Left lobe of liver (tissue), 2 donors: ENCODE measurements at places on chromosomes 4 and X. TPM values are rescaled to one million over a fixed set of nuclear protein-coding genes. Genes with fewer than 3 reads are reported as not detected.

DNA sequence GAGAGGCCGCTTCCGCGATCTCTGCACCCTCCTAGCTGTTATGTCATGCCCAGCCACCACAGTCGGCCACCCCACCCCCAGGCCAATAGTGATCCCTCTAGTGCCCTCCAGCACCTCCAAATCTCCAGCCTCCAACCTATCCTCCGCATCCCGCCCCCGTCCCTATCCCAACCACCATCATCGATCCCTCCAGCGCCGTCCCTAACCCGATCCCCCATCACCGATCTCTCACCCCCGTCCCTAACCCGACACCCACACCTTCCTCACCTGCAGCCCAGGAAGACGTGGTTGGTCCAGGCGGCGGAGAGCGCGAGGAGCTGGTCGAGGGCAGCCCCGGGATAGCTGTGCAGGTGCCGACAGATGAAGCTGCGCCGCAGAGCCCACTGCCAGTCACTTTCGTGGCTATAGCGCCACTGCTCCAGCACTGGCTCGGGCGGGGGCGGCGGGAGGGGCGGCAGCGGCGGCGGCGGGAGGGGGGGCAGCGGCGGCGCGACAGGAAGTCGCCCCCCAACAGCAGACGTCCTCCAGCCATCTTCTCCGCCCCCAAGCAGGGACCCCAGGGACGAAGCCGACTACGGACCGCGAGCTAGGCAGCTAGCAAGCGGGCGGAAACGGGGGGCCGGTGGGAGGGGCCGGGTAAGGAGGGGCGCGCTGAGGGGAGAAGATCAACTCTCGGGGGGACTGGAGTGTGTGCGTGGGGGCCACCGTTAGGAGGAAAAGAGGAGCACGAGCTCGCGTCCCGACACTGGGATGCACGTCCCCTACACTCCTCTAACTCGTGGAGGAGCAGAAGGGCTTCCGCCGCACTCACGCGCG is 552 bp downstream of the NKRF start:
- DNase-seq: peak; percentile 50

- no peak for DNase-seq
Observed at GRCh38 chr4:76666944-76667532, 230.9 kb downstream of the SOWAHB start.

Gene SLC9B1
- 0.18 TPM for total RNA-seq

Gene SPACA5
- total RNA-seq: not detected

Gene GPRASP1
- total RNA-seq: 1.4 TPM

GRCh38 chrX:24493740-24494581 is 28.9 kb downstream of the PDK3 start:
- peak; percentile 44 for DNase-seq

Gene ITM2A
- 2.2 TPM for total RNA-seq

- no peak for DNase-seq
Observed at GRCh38 chr4:120017939-120018692, 48.5 kb downstream of the MAD2L1 start.

- peak; percentile 61 for DNase-seq
Observed at GRCh38 chrX:12971282-12972003, 3.5 kb upstream of the TMSB4X start.

GRCh38 chrX:80513625-80514024 is 93.4 kb downstream of the TENT5D start:
- no peak for DNase-seq

Gene SERPINA7
- 50.8 TPM for total RNA-seq
